GM18507 (cell line): ENCODE measurements at places on chromosomes 6 and 20.

- DNase-seq, result no peak
Observed at GRCh38 chr20:47654370-47654769, 130.9 kb downstream of the SULF2 start.

GRCh38 chr6:47851091-47851490, 69.3 kb downstream of the OPN5 start:
- DNase-seq, result no peak

DNA sequence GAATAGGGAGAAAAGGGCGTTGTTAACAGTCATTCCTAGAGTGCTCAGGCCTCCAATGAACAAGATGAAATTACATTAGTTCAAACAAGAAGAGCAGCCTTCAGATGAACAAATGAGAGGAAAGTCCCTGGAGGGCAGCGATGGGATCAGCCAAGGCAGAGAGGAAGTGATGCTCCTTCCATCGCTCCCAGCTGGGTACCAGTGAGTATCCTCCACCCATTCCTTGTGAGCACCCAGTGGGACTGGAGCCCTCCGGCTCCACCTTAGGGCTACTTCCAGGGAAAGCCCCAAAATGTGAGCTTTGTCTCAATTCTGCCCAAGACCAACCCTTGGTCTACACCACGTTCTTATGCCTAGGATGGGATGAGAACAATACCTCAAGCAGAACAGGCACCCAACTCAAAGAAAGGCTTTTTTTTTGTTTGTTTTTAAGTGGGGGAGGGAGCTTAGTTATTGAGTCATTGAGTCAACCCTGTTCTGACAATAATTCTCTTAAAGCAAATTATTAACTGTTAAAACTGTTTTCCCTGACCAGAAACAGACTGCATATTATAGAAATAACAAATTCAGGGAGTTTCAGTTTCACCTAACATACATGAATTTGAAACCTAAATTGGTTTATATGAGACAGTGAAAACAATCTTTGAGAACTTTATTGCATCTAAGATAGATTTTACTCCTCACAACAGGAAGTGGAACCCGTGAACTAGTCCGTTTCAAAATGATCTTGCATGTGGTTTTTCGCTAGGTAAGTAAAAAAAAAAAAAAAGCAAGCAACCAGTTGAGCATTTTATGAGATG, 106.9 kb downstream of the IPCEF1 start:
- DNase-seq, result peak; percentile 30

- no peak for DNase-seq
Observed at GRCh38 chr20:24771542-24772061, 177.5 kb upstream of the CST7 start.

DNA sequence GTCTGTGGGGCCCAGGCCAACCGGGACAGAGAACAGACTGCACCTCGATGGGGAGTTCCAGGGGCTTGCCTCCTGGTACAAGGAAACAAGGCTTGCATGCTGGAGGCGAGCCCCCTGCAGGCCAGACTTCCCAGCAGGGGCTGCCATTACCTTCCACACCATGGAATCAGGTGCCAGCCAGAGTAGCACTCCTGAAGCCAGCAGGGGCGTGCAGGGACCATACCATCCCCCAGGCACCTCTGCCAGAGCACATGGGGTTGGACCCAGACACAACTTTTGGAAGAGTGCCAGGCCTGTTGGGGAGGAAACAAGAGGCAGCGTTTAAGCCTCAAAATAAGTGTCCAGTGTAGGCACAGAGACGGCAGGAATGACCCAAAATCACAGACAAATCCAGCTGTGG, 6.5 kb downstream of the DDO start:
- no peak for DNase-seq

GRCh38 chr6:20279051-20279450, 66.8 kb upstream of the MBOAT1 start:
- no peak for DNase-seq

GRCh38 chr6:45469663-45470062, 91.9 kb upstream of the SUPT3H start:
- no peak for DNase-seq

GRCh38 chr20:40489886-40490285, 199.2 kb downstream of the MAFB start:
- no peak for DNase-seq

GRCh38 chr6:114327074-114327473, 15.7 kb downstream of the HS3ST5 start:
- no peak for DNase-seq

- no peak for DNase-seq
Observed at GRCh38 chr6:46437671-46438221, 53.5 kb downstream of the RCAN2 start.
